ENCODE measurements at places on chromosomes 1 and 21.

DNA sequence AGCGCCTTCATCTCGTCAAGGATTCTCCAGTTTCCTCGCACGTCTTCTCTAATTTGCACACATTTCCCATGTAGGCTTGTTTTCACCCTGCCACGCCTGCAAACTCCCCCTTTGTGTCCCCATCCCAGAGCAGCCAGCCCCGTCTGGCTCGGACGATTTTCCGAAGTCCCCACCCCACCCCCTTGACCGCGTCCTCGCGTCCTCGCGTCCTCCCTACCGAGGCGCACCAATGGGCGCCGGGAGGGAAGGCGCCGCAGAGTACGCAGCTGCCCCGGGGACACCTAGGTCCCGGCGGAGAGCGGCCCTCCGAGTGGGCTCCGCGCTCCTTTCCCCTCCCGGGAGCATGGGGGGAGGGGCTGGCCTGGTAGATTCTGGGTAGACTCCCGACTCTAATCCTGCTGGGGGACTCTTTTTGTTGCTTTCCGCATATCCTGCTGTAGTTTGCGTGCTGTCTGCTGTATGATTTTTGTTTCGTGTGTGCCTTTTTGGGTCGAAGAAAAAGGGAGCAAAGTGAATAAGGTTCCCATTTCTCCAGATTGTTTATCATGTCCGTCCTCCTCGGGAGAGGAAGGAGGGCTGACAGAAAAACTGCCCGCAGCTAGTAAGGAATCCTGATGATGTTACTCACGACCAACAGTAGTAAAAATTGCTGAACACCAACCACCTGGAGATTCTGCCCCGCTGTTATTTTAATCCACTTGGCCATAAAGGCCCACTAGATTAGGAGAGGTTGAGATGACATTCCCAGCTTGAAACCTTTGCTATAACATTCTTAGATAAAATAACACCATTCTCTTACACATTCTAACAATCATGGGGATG lies 1.5 kb downstream of the CACHD1 start:
- DNase-seq: peak; percentile 73

GRCh38 chr1:170407581-170407980 lies 124.4 kb upstream of the GORAB start:
- no peak for DNase-seq

DNA sequence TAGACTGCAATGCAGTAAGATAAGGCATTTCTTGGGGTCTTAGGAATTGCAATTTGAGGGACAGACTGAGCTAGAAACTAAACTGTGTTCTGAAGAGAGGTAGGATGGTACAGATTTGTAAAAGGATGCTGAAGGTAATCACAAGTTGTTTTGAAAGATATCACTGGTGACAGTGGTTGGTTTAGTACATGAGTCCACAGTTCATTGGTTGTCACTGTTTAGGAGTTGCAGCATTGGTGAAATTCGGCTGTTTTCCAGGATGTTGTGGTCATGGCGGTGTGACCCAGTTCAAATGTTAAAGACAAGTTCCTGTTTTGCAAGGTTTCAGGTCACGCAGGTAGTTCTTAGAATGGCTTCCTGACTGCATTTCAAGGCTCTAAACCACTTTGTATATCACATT lies 292.8 kb upstream of the B3GALT2 start:
- no peak for DNase-seq

DNA sequence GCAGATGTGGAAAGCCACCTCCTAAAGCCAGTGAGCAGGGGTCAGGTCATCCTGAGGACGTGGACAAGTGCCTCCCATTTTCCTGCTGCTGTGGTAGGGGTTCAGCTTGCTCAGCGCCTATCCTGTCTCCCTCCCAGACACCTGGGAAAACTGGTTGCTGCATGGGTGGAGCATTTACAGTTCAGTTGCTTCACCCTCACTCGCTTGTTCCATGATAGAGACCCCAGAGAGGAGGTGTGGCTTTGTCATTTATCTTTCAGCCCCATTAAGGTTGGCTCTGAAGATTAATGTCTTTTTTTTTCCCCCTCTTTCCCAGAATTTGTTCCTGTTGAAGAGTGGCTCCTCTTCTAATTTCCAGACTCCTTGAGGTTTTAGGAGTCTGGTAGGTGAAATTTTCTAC lies 9.2 kb downstream of the VANGL1 start:
- no peak for DNase-seq

GRCh38 chr1:55235722-55236121 lies 20.6 kb upstream of the USP24 start:
- no peak for DNase-seq

- peak; percentile 20 for DNase-seq
These were observed 108.2 kb downstream of the CDC7 start for GRCh38 chr1:91608876-91609275.

DNA sequence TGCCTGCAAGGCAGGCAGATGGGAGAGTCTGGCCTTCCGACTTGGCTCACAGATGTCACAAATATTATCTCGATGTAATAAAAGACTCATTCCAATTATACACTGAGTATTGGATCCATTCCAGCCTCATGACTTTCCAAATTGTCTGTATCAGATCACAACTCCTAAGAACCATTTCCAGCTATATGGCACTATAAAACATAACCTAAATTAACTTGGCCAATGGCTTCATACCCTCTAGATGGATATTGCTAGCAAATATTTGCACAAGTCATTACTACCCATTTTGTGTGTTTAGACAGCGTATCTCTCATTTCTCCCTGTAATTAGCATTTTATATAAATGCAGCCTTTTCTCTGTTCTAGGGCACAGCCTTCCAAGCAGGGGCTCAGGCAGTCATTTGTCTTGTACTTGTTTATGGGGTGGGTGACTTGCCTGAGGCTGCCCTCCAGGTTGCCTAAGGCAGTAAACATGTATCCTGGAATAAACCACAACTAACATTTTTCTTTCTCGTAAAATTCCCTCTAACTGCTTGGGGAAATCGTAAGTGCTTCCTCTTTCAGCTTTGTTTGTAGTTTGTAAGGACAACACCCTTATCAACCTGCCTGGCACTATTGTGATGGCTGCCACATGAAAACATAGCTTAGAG lies 70.6 kb upstream of the KCNJ6 start:
- DNase-seq: no peak

DNA sequence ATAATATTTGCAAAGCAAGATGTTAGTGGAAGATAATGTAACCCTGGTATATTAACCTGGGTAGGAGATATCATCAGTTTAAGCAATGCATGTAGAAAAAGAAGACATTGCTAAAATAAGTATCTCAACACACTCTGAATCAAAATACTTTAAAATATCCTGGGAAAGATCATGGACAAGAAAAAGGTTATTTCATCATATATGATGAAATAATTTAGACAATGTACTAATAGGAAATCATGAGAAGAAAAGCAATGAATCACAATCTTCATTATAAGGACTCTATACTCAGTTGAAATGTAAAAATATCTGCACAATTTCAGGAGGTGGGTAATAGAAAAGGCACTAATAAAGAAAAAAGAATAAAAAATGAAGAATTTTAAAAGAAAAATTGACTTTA lies 158.8 kb downstream of the KCNT2 start:
- DNase-seq: no peak

DNA sequence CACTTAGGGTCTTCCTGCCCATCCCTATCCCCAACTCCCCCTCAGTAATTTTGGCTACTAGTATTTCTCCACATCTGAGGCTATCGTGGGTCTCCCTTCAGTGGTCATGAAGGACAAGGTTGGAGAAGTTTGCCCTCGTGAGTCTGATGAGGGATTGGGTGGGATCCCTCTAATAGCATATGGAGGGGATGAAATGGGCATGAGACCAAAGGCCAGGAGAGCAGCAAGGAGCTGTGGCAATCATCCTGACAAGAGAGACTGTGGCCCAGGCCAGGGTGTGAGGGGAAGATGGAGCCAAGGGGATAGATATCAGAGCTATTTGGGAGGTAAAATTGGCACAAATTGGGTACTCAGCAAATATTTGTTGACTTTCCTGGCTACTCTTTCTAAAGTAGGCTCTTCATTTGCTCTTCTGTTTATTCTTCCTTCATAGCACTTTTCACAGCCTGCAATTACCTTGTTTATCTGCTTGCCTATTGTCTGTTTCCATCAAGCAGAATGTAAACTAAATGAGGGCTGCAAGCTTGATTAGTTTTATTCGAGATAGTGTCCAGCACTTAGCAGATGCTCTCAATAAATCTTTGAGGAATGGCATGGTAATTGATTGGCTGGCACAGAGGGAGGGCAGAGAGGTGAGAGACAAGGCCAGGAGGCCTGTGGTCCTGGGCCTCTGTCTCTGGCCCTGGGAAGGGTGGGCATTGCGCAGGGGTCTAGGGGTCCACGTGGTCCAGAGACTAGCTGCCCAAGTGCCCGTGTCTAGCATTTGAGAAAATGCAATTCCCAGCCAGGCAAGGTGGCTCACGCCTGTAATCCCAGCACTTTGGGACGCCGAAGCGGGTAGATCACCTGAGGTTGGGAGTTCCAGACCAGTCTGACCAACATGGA lies 1.5 kb upstream of the PLK3 start:
- DNase-seq: no peak

GRCh38 chr1:89104687-89105086 lies 21.2 kb downstream of the GBP2 start:
- no peak for DNase-seq

GRCh38 chr1:226549937-226550671 lies 1.5 kb downstream of the STUM start:
- DNase-seq: peak; percentile 87

DNA sequence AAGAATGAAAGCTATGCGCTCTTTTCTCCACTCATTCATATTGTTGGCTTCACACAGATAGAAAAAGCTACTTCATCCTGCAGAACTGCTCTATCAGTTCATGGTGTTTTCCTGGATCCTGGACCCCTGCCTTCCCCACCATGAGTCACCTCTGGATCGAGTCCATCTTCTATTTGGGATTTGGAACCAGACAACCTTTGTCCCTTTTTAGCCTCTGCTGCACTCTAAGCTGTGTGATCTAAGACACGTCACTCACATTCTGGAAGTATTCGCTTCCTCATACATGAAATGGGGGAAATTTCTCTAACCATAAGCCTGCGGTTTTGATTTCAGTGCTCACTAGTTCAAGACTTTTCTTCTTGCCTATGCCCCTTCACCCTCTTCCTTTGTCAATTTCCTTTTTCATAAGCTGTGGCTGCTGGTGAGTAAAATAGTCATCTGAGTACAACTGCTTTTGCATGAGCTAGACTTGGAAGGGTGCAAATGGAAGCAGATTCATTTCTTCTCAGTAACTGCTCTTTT lies 14.1 kb upstream of the DEGS1 start:
- DNase-seq: no peak

DNA sequence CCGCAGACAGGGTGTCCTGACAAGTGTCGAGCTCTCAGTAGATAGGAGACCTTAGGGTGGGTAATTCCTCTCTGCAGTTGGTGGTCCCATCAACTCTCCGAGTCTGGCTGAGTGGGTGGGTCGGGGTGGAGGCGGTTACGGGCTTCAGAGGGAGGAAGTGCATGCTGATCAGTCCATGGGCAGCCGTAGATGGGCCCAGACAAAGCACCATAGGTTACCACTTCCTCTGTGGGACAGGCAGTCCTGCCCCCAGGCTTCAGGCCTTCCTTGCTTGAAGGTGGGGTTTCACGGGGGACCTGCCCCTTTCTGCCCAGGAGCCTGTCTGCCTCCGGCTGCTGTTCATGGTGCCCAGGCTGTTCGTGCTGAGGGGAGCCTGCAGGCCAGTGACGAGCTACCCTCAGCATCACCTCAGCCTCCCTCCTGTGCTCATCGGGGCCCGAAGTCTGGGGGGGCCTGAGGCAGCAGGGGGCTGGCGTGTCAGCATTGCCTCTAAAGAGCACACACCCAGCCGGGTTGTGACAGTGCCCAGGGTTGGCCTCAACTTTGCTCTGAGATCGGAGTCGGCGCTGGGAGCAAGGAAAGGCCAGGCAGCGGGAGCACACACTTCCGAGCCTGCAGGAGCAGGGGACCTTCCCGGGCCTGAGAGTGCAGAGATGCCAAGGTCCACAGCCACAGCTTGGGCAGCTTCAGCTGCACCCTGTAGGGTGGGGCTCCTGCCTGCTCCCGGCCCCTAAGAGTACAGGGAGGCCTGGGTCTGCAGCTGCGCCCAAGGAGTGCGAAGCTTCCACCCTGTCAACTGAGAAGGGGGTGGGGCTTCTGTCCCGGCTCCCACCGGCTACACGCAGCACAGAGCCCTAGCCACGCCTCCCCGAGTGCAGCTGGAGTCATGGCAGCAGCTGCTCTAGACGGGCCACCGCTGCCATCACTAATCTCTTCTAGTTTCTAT lies 225.4 kb upstream of the NRIP1 start:
- peak; percentile 96 for DNase-seq

GRCh38 chr1:9716404-9717192 lies 65.1 kb downstream of the PIK3CD start:
- no peak for DNase-seq

DNA sequence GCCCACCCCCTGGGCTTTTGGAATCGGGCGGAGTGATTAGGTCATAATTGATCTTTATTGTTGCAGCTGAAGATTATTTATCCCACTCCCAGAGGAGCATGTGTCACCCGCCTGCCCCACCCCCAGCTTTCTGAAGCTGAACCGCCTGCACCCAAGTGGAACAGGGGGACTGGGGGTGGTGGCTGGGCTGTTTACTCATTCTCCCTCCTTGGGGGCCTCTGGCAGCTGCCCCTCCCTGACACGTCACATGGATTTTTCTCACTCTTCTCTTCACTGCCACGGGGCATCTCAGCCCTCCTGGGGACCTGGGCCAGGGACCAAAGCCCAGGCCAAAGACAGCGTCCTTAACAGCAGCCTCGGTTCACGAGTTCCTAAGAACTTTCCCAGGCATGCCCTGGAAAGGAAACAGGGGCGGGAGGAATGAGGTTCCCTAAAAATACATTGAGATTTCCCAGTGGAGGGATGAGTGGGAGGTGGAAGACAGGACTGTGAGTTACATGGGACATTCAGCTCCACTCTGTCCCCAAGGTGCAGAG lies 31.6 kb upstream of the SOX13 start:
- no peak for DNase-seq

GRCh38 chr1:2286923-2287322 lies 58.8 kb downstream of the SKI start:
- DNase-seq: no peak

DNA sequence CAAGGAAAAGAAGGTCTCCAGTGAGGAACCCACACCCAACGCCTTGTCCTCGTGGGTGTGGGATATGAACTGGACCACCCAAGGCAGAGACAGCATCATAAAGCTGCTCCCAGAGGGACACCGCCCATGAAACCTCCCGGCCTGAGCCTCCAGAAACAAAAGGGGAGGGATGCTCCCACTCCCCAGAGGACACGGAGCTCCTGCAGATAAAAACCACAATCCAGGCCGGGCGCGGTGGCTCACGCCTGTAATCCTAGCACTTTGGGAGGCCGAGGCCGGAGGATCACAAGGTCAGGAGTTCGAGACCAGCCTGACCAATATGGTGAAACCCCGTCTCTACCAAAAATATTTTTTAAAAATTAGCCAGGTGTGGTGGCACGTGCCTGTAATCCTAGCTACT lies 66.4 kb downstream of the CHD5 start:
- DNase-seq: no peak
